ENCODE measurements at places on chromosomes 2 and 18.

GRCh38 chr2:52194342-52194741 lies 1162.4 kb upstream of the NRXN1 start:
- no peak for DNase-seq

DNA sequence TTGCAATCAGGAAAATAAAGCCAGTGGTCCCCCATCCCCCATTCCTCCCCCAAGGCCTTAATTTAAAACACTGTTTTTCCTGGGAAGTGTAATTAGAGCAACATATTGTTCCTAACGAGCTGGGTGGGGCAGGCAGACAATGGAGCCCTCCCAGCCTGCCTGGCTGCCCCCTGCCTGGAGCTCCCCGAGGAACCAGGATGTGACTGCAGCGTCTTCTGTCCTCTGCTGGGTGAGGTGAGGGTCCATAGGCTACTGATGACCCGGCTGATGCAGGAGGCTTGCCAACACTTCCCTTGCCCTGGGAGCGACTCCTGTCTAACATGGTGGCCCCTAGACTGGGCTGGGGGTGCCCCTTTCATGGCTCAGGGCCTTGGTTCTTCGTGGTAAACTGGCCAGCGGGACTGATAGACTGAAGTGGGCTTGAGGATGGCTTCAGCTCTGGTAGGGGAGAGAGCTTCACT lies 152.4 kb downstream of the DYSF start:
- DNase-seq: no peak

DNA sequence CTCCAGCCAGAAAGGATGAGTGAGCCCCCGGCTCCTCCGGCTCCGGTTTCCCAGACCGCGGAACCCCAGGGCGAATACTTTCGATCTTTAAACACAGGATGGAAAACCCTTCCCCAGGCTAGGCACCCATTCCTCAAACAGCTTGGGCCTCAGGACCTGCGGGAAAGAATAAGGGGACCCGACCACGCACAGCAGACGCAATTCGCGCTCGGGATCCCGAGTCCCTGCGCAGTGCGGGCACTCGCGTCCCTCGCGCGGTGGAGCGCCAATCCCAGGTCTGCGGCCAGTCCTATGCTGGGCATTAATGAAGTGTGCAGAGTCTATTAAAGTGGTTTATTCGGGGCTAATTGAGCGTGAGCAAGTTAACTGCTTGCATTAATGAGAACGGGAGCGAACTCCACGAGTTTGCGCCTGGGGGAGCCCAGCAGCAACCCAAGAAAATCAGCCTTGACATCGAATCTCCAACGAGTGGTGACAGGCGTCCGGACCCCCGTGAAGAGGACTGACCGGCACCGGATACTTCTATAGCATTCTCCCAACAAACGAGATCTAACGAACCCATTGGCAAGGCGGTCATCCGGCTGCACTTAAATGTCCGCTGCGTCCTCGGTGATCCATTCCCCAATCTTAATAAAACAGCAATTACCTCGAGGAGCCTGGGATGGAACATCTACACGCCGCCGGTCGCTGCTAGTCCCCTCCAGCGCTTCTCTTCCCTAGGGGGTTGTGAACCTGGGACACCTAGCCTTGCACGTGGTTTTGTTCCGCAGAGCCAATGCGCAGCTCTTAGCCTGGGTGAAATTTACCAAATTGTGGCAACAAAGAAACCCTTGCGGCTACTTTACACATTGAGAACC lies 1.6 kb downstream of the OSR1 start:
- DNase-seq: no peak

GRCh38 chr2:96951125-96951654 lies 35.2 kb downstream of the FAM178B start:
- peak; percentile 82 for DNase-seq

DNA sequence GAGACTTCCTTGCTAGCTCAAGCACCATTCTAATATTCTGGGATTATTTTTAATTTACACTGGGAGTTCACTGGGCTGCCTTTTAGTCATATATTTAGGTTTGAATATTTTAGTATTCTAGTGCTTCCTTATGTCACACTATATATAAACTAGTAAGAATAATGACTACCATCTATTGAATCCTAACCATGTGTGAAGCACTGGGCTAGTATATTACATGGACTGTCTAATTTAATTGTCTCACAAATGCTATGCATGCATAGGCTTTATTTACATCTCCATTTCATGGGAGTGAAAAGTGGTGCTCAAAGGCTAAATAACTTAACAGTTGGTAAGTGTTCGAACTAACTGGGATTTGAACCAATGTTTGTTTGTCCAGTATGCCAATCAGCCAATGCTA lies 272.4 kb downstream of the RND3 start:
- no peak for DNase-seq

GRCh38 chr2:163466331-163467250 lies 269.2 kb downstream of the FIGN start:
- no peak for DNase-seq

DNA sequence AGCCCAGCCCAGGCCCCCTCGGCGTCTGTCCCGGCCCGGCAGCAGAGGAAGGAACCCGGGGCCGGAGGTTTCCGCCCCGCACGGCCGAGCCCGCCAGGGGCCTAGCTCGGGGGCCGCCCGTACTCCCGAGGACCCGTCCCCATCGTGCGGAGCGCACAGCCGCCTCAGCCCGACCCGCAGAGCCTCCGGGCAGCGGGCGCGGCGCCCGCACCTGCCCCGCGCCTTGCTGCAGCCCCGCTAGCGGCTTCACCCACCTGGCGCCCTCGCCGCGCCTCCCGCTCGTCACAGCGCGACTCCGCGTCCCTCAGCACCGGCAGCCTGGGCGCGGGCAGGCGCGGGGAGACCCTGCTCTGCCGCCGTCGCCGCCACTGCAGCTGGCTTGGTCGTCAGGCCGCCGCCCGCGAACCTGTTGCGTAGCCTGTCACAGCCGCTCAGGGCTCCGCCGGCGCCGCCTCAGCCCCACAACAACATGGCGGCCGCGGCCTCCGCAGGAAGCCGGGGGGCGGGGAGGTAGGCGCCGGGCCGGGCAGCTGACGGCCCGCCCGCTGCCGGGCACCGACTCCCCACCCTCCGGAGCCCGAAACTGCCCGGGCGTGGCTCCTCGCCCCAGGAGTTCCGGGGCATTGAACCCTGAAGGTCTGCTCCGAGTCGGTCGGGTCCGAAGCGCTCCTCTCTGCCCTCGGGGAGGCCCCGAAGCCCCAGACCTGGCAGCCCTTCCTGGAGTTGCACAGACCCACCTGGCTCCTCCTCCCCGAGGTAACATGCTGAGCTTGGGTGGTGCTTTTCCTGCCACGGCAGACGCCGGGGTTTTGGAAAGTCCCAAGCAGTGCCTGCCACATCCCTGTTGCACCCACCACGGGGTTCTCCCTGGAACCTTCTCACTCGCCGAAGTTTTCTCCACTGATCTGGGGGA lies at the start of gene ITSN2:
Gene ITSN2, minus strand, starts transcription at position 487 of the 913 bp plus-strand sequence. CDS start 32,454 bp downstream, outside the sequence.
- DNase-seq: peak; percentile 83

DNA sequence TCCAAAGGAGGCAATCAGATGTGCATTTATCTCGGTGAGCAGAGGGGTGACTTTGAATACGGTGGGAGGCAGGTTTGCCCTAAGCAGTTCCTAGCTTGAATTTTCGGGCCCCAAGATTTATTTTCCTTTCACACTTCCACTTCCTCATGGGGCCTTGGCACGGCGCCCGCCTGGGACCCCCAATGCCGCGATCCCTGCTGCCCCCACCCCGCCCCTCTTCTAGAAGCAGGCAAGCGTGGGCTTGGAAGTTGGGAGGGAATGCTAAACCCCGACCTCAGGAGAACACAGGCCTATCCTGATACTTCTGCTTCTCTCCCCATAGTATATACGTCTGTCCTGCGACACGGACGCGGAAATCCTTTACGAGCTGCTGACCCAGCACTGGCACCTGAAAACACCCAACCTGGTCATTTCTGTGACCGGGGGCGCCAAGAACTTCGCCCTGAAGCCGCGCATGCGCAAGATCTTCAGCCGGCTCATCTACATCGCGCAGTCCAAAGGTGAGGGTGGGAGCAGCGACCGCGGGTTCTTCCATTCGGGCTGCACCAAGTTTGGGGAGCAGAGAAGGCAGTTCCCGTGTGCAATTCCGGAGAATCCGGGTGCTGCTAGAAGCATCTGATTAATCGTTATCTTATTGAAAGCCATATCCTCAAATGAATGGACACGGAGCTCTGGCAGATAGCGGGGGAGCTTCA lies 21.6 kb downstream of the TRPM8 start:
- DNase-seq: no peak

DNA sequence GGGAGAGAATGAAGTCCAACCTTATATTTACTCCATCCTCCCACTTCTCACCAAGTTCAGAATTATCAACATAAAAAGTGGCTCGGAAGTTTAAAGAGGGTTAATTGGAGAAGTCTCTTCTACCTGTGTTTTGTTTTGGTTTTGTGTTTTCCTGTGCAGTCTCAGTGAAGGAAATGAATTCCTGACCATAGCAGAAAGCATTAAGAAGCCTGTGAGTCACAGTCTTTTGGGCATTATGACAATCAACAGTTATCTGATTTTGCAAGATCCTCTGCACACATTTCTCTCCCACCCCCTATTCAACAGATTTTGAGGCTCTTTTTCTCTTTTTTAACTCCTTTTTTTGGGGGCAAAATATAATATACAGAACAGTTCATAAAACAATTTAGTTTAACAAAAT lies 8.6 kb upstream of the RPL37A start:
- DNase-seq: no peak

GRCh38 chr2:12251749-12252148 lies 465.0 kb upstream of the TRIB2 start:
- DNase-seq: no peak

- no peak for DNase-seq
These were observed 39.6 kb downstream of the PTPN2 start for GRCh38 chr18:12844391-12844790.

GRCh38 chr2:180352620-180353019 lies 345.5 kb upstream of the CWC22 start:
- no peak for DNase-seq

DNA sequence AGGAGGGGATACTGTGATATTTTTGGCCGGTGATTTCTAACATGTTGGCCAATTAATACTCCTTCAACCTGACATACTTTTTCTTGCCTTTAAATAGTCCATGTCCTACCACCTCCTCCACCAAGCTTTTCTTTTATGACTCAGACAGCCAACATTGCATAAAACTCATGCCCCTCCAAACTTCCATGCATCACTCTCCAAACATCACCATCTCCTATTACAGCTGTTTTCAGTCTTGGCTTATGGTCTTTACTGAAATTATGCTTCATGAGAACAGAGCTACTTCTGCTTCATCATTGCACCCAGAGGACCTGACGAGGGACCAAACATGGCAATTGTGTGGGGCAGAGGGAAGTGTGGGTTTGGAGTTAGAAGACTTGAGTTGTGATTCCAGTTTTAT lies 305.4 kb downstream of the LPIN1 start:
- DNase-seq: no peak

- DNase-seq: no peak
These were observed 13.2 kb upstream of the MYO1B start for GRCh38 chr2:191231995-191232394.

DNA sequence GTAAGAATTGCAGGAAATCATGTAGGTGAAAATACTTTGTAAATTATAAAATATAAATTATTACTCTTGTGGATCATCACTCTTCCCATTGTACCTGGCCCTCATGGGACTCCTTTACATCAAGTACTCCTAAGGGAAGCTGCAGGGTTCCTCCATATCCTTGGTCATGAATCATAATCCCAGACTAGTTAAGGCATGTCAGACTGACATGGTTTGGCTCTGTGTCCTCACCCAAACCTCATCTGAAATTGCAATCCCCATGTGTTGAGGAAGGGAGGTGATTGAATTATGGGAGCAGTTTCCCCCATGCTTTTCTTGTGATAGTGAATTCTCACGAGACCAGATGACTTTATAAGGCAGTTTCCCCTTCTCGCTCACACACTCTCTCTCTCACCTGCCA lies 77.1 kb downstream of the CMPK2 start:
- DNase-seq: no peak

GRCh38 chr2:235688511-235689426 lies 194.9 kb downstream of the AGAP1 start:
- DNase-seq: no peak

GRCh38 chr2:125106710-125107109 lies 1081.6 kb downstream of the CNTNAP5 start:
- DNase-seq: no peak

DNA sequence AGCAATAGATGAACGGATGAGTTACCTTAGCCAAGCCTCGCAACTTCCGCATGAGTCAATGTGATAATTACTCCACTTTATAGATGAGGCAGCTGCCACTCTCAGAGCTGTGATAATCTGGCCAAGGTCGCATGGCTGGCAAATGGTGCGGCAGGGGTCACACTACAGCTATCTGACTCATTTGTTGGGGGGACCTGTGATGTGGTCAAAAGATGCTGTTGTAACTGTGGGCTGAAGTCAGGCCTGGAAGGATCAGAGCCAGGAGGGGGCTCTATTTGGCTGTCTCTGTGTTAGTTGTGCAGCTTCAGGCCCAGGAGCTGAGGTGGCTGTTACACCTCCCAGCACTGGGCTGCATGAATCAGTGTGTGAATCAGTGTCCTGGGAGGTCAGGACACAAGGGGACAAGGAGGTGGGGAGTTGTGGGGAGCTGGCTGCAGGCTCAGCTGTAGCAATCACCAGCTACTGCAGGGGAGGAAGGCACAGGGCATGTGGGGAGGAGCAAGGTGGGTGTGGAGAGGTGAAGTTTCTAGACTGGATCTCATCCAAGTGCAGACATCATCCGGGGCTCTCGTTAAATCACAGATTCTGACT lies 33.1 kb downstream of the NGEF start:
- DNase-seq: no peak

DNA sequence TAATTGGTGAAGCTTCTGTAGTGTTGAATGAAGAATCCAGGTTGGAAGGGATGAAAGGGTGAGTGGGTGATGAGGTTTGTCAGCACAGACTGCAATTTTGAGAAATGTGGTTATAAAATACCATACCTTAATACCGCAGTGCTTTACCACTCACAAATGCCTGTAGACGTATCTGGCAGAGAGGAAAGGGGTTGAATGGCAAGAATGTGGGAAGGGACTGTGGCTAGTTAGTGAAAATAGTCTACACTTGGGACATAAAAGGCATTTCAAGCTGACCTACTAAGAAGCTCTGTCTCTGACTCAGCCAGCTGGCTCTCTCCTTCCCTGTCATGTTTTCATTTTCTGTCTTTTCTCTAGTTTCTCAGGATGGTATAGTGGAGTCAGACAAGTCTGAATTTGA lies 25.1 kb downstream of the CDK15 start:
- DNase-seq: no peak

- no peak for DNase-seq
These were observed 9.6 kb downstream of the PER2 start for GRCh38 chr2:238278626-238279323.

DNA sequence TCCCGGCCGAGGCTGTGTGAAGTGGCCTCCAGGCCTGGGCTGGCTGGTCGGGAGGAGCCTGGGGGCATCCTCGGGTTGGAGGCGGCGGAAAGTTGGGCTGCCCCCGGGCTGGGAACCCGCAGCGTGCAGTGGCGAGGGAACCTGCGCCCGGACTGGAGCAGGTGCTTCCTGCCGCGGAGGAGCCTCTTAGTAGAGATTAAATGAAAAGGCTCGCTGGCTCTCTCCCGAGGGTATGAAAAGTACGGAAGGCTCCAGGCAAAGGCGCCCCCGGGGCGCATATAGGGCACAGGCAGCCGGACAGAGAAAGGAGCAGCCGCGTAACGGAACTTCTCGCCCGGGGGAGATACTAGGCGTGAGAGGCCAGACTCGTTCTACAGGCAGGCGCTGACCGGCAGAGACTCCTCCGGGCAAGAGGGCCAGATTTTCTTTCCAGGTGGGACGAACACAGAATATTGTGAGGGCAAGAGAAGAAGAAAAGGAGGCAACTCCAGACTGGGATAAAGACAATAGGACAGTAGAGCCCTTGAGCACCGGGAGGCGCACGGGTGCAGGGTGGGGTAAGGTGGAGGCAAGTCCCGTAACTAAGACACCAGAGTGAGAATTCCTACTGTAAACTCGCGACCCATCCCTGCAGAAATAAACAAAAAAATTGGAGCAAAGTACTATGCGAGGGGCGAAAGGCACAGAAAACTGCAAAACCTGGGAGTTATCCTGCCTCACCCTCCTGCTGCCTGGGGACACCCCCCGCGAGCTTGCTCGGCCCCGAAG lies 816 bp downstream of the CDH2 start:
- DNase-seq: peak; percentile 51

Data from RPMI8226 (cell line).